Activated CD8-positive, alpha-beta T cell treated with anti-CD3 and anti-CD28 coated beads for 36 hours (primary cell): ENCODE measurements at places on chromosomes 5 and 9. TPM values are rescaled to one million over a fixed set of nuclear protein-coding genes. Genes with fewer than 3 reads are reported as not detected.

GRCh38 chr9:128921881-128922763 is 1.3 kb downstream of the PHYHD1 start:
- peaks cover 10% of the 10 kb centered on the region for H3K4me1 ChIP-seq
- no peak overlapping the region for H3K27ac ChIP-seq
- H3K36me3 ChIP-seq: peaks cover 1% of the 10 kb centered on the region
- no peak overlapping the region for H3K4me3 ChIP-seq

- H3K4me1 ChIP-seq: no peaks in the 10 kb centered on the region
- no peak overlapping the region for H3K4me3 ChIP-seq
- H3K36me3 ChIP-seq: no peaks in the 10 kb centered on the region
These were observed 242.0 kb upstream of the CDH18 start for GRCh38 chr5:20230010-20230409.

DNA sequence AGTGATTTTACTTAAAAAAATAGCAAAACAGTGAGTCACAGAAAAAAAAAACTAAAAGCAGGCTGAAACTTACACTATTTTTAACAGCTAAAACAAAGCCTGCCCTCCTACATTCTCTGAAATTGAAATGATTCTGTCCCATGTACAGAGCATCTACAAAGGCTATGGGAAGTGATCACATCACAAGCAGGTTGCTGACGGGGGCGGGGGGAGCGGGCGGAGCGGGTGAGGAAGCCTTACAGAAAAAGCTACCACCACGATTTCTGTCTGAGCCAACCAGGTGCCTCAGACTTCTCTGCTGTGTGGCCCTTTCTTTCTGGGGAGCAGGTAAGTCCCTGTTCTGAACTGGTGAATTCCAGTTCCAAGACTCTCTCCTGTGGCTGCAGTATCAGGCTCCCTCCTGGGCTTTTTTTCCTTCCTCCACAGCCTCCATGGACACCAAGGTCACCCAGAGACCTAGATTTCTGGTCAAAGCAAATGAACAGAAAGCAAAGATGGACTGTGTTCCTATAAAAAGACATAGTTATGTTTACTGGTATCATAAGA is 104.9 kb downstream of the ANKRD18B start:
- no peak overlapping the region for H3K27ac ChIP-seq
- no peaks in the 10 kb centered on the region for H3K36me3 ChIP-seq
- peaks cover 35% of the 10 kb centered on the region for H3K27me3 ChIP-seq
- H3K4me3 ChIP-seq: no peak overlapping the region

- H3K27me3 ChIP-seq: no peaks in the 10 kb centered on the region
- no peak overlapping the region for H3K4me3 ChIP-seq
- H3K36me3 ChIP-seq: no peaks in the 10 kb centered on the region
- no peak for DNase-seq
- no peak overlapping the region for H3K27ac ChIP-seq
- H3K4me1 ChIP-seq: peaks cover 13% of the 10 kb centered on the region
These were observed 246.5 kb downstream of the PCSK5 start for GRCh38 chr9:76136986-76137385.

FCN2 gene
- total RNA-seq: not detected

TGFBI gene
- not detected for total RNA-seq

DNA sequence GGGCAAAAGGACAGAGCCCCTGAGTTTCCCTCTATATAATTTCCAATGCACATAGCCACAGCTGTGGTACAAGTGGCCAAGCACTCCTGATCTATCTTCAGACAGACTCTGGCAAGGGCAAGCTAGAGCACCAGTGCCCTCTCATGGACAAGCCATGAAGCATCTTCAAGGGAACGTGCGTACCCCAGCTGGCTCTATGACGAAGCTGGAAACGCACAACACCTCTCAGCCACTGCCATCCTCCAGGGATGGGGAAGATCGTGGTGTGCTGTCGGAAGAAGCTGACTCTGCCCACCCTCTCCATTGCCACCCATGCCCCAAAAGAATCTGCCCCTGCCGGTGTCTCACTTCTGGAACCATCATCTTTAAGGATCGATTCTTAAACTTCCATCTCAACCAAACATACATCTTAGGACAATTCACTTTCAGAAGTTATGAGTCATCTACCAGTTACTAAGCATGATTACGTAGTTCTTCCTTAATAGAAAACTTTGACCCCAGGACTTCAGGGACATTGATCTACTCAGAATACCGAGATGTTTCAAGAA is 482.9 kb downstream of the AGTPBP1 start:
- no peak overlapping the region for H3K4me3 ChIP-seq
- H3K4me1 ChIP-seq: no peaks in the 10 kb centered on the region
- no peaks in the 10 kb centered on the region for H3K36me3 ChIP-seq
- no peak overlapping the region for H3K27ac ChIP-seq
- peak; percentile 39 for DNase-seq

GRCh38 chr9:134205672-134206310 is 41.4 kb upstream of the RNU6ATAC start:
- H3K4me1 ChIP-seq: no peaks in the 10 kb centered on the region
- no peak for DNase-seq
- H3K36me3 ChIP-seq: no peaks in the 10 kb centered on the region
- H3K27ac ChIP-seq: no peak overlapping the region
- H3K27me3 ChIP-seq: no peaks in the 10 kb centered on the region

RASEF gene
- total RNA-seq: not detected

DNA sequence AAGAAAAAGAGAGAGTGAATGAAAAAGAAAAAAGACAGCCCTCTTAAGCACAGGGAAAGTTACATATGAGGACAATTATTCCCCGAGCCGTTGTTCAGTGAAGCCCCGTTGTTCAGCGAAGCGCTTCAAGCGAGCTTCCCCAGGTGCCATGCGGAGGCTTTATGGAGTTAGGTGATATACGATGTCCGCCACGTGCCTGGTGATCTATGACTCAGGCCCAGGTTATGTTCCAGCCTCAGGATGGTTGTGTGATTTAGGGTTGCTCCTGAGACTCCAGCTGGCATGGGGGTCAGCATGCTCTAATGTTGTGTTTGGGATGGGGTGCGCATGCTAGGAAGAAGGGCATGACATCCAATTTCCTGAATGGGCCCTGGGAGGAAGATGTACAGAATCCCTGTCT is 365.6 kb downstream of the CDK5RAP2 start:
- H3K4me3 ChIP-seq: no peak overlapping the region
- peaks cover 1% of the 10 kb centered on the region for H3K27me3 ChIP-seq
- no peaks in the 10 kb centered on the region for H3K4me1 ChIP-seq
- DNase-seq: no peak
- no peak overlapping the region for H3K27ac ChIP-seq

- H3K4me3 ChIP-seq: peak overlapping the region; percentile 60
- peaks cover 90% of the 10 kb centered on the region for H3K4me1 ChIP-seq
- peaks cover 26% of the 10 kb centered on the region for H3K36me3 ChIP-seq
These were observed 11.5 kb downstream of the PRRC2B start for GRCh38 chr9:131405428-131405827.

DNA sequence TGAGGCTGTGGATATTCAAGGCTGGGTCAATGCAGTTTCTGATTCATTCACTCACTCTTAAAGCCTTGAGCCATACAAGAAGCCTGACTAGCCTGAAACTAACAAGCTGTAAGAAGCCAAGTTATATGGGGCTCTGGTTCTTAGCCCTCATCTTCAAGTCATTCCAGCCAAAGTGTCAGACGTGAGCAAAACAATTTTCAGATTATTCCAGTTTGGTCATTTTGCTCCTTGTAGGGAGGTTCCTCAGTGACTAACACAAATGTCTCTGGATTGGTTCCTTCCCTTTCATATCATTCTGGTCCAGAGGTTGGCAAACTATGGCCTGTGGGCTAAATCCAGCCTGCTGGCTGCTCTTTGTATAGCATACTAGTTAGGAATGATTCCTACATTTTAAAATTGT is 12.5 kb upstream of the SHOC1 start:
- DNase-seq: no peak
- H3K27me3 ChIP-seq: no peaks in the 10 kb centered on the region
- no peak overlapping the region for H3K27ac ChIP-seq

SLC6A3 gene
- total RNA-seq: not detected

- peaks cover 8% of the 10 kb centered on the region for H3K36me3 ChIP-seq
- DNase-seq: no peak
- H3K4me3 ChIP-seq: no peak overlapping the region
- H3K27ac ChIP-seq: no peak overlapping the region
These were observed 255.6 kb downstream of the NR3C1 start for GRCh38 chr5:143147902-143148301.
